ENCODE measurements at places on chromosomes 2 and 18.

- DNase-seq = no peak
These were observed 135.9 kb upstream of the ARL4C start for GRCh38 chr2:234632527-234633391.

- no peak for DNase-seq
These were observed 340.1 kb downstream of the ARHGAP15 start for GRCh38 chr2:143469323-143469722.

DNA sequence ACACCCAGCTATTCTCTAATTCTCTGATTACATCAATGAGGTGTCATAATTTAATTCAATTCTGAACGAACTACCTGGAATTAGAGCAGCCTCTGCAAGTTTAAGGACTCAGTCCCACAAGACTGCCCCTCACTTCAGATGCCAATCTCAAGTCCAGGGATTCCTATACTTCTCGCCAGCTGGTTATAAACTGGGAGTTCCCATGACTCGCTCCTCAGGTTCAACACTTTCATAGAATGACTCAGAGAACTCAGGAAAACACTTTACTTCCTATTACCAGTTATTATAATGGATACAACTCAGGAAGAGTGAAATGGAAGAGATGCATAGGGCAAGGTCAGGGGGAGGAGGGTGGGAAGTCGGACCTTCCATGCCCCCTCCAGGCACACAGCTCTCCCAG is 112.3 kb upstream of the ATP5MC3 start:
- DNase-seq = no peak

DNA sequence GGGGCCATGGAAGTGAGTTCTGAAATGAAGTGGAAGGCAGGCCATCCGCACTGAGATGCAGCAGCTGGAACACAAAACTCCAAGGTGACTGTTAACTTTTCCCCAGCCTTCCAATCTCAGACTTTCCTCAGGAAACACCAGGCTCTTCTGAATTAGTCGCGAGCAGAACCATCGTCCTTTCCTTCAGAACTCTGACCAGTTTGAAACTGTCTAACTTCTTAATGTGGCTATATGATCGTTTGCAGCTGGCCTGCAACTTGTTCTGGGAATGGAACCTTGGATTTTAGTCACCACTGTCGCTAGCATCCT is 620 bp upstream of the RPL37A start:
- no peak for DNase-seq

DNA sequence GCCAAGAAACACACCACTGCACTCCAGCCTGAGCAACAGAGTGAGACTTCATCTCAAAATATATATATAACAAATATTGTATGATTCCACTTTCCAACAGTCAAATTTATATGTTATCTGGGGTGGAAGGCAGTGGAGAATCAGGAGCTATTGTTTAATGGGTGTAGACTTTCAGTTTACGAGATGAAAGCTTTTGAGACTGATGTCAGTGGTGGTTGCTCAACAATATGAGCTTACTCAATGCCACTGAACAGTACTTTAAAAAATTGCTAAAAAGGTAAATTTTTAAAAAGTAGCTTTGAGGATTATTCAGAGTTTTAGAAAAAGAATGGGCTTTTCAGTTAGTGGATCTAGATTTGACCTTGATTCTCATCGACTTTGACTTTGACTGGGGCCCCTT is 105.9 kb upstream of the ST6GAL2 start:
- DNase-seq = no peak

DNA sequence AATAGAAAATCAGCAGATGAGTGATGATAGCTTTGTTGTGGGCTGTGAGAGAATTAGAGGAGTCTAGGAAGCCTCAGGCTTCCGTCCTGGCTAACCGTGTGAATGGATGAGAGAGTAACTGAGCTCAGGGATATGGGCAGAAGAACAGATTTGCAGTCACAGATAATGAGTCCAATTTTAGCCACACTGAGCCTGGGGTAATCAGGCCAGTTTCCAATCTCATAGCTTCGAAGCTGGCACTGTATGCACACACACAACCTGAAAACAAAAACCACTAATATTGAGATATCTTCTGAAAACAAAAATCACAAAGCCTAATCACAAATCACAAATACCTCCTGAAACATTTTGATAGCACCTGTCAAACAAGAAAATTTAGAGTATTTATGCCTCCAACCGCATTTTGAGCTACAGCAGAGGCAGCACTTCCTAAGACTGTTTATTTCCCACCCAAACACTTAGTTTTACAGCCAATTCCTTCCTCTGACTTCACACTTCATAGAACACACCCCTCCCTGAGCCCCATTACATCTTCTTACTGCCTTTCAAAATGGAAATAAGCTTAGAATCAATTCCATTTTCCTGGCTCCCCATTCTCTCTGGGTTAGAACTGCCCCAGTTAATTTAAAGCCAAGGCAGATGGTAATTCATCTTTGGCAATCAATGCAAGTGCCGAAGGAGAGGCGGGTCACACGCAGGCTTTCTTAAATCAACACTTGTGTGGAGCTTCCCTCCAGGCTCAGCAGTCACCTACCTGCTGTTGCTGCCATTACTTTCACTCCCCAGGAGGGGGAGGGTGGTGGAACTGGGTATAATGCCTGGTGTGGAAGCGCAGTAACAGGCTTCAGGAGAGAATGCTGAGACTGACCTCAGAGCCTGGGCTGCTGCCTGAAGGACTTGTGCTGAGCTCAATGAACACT is 18.9 kb downstream of the TTR start:
- DNase-seq = no peak

DNA sequence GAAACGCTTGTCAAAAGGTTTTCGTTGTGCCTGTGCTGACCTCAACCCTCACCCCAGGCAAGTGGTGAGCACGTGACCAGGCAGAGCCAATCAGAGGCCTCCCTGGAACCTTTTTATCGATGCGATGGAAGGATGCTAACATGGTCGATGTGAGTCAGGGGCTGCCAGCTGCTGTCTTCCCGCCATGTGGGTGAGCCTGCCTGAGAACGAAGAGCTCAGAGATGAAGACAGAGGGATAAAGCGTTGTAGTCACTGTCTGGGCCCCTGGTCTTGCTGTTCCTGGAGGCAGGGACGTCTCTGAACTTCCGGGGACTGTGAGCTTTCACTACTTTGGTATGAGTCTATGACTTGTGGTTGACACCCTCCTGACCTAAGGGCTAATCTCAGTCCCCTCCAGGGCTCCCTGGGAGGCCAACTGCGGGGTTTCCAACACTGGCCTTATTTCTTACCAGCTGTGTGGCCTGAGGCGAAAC is 18.6 kb downstream of the DNMT3A start:
- DNase-seq = peak; percentile 75

GRCh38 chr18:57429167-57430078 is 5.8 kb upstream of the ONECUT2 start:
- DNase-seq = no peak

- no peak for DNase-seq
These were observed 10.3 kb upstream of the HOXD1 start for GRCh38 chr2:176178038-176178756.

- DNase-seq = no peak
These were observed 37.2 kb downstream of the LCT start for GRCh38 chr2:135799738-135800137.

GRCh38 chr2:98825404-98825803 is 94.5 kb upstream of the MGAT4A start:
- no peak for DNase-seq

DNA sequence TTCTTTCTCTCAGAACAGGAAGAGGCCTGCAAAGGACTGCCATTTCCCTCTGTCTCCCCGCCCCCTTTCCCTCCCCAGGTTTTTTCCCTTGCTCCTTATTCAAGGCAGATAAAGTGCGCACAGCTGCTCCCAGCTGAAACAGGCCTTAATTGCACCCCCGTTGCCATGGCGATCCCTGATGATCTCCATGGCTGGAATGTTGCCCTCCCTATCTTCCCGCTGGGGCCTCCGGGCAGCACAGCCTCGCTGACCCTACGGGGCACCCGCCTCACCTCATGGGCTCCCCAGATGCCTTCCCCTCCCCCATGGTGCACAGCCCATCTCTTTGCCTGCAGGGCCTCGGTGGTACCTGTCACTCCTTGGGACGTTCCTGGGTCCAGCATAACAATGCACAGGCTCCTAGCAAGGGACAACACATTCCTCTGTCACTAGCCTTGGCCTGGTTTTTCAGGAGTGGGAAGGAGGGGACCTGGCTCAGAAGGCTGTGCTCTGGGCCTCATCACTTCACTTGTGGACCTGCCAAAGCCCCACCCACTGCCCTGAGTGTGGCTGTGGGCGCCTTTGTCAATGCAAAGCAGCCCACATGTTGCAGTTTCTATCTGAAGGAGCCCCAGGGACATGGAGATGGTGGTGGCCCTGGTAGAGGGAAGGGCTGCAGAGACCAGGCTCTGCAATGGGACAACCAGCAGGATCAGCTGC is 115.0 kb downstream of the CELF4 start:
- no peak for DNase-seq

Data from stimulated activated naive CD8-positive, alpha-beta T cell treated with anti-CD3 and anti-CD28 coated beads, Interleukin-15, Interleukin-2, amounts not matched to agents 100 U/mL and 50 U/mL, for 24 hours (primary cell).